ENCODE measurements at places on chromosomes 2 and 18. TPM values are rescaled to one million over a fixed set of nuclear protein-coding genes. Genes with fewer than 3 reads are reported as not detected.

Gene PRKAG3
- polyA plus RNA-seq = 0.12 TPM

Gene TBR1
- polyA plus RNA-seq = not detected

DNA sequence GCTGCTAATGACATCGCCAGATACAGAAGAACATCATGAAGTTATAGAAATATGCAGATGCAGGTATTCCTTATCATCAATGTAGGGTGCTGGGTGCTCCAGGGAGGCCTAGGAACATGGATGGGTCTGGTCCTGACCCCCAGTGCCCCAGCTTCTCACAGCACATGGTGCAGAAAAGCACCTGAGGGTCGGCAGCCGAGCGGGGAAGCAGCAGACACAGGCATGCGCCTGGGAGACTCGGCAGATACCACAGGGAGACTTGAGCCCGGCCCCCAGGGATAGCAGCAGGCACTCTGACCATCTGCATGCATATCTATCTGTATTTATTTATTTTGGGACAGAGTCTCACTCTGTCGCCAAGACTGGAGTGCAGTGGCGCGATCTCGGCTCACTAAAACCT lies 43.2 kb downstream of the TMEM18 start:
- DNase-seq = no peak

- DNase-seq = no peak
These were observed 39.3 kb upstream of the ID2 start for GRCh38 chr2:8642366-8643068.
